ENCODE measurements at places on chromosomes 4 and X. TPM values are rescaled to one million over a fixed set of nuclear protein-coding genes. Genes with fewer than 3 reads are reported as not detected.

The NALF2 gene
- not detected for total RNA-seq

The DCUN1D4 gene
- total RNA-seq = 31.9 TPM

The USP51 gene
- 1.2 TPM for total RNA-seq

The RAB39B gene
- 7.5 TPM for total RNA-seq

The CXorf49 gene
- not detected for total RNA-seq

DNA sequence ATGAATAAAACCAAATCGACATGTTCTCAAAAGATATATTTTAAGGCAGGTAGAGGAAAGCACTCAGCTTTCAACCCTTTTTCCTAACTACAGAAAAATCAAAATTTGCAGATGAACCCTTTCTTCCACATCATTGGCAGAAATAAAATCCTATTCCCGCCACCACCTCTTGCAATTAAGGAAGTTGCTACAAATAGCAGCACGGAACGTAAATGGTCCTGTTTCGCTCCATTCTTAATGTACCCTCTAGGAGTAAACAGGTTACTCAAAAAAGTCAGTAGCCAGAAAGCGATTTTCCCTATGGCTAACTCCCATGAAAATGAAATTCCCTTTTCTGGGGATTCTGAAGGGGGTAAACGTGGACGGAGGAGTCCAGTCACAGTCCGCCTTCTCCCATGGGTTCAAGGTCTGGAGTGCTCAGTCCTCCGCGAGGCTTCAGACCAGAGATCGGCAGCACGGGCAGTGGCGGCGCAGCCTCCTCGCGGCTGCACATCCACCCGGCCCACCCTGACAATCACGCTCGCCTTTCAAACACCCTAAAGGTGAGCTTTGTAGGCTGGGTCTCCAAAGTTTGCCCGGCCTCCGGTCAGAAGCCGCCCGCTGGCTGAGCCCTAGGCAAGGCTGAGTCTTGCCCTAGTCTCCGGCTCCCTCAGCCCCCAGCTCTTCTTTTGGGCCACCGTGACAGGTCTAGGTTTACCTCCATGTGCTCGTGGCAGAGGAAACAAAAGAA is 1.8 kb downstream of the ATP11C start:
- H3K27me3 ChIP-seq = no peaks in the 10 kb centered on the region
- H3K4me1 ChIP-seq = peaks cover 18% of the 10 kb centered on the region
- peak overlapping the region; percentile 49 for H3K27ac ChIP-seq
- DNase-seq = peak; percentile 25
- H3K4me3 ChIP-seq = peak overlapping the region; percentile 77
- H3K36me3 ChIP-seq = peaks cover 4% of the 10 kb centered on the region

DNA sequence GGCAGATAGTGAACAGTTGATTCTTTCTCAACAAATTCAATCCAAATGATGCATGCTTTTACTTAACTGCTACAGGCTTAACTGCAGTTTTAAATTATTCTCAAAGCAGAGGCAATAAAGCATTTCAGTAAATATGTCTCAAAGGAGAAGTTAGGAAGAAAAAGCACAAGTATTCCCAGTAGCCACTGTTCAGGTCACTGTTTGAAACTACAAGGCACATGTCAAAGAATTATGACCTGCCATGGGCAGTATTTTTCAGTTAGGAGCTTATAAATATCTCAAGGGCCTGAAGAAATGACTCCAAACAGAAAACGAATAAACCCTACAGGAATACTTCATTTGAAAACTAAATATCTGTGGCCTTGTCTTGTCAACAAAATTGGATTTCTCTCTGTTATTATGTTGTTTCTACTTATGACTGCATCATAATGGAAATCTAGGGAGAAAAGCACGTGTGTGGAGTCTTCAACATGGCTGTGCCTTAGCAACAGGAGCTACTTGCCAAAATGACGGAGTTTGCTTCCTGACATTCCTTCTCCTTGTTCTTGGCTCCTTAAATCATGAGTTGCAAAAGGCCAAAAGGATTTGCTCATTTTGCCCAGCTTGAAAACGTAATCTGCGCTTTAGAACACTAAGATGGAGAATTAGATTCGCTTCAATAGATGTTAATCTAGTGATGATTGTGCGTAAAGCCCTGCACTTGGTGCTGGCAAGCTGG is 67.6 kb upstream of the GPR101 start:
- peaks cover 5% of the 10 kb centered on the region for H3K27me3 ChIP-seq
- no peak overlapping the region for H3K4me3 ChIP-seq
- H3K4me1 ChIP-seq = no peaks in the 10 kb centered on the region
- no peak for DNase-seq

DNA sequence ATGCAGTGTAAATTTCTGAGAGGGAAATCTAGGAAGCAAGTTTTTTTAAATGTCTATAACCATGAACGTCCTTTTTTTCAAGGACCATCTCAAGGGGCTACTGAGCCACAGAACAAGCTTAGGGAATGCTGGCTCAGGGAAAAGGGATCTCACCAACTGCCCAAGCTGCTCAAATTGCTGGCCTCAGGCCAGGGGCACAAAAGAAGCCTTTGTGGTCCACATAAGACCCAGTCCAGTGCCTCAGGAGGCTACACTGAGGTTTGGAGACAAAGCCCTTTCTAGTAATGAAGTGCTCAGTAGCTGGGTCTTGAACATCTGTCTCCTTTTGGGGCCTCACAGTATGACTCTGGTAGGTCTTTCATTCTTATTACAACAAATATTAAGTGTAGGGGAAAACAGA is 305.5 kb downstream of the RAB28 start:
- no peaks in the 10 kb centered on the region for H3K27me3 ChIP-seq
- no peak overlapping the region for H3K4me3 ChIP-seq
- no peak for DNase-seq
- no peaks in the 10 kb centered on the region for H3K36me3 ChIP-seq
- H3K4me1 ChIP-seq = no peaks in the 10 kb centered on the region
- no peak overlapping the region for H3K27ac ChIP-seq

GRCh38 chr4:72109959-72110497 is 78.2 kb downstream of the NPFFR2 start:
- no peak for DNase-seq
- no peak overlapping the region for H3K4me3 ChIP-seq
- no peaks in the 10 kb centered on the region for H3K4me1 ChIP-seq
- H3K36me3 ChIP-seq = no peaks in the 10 kb centered on the region

DNA sequence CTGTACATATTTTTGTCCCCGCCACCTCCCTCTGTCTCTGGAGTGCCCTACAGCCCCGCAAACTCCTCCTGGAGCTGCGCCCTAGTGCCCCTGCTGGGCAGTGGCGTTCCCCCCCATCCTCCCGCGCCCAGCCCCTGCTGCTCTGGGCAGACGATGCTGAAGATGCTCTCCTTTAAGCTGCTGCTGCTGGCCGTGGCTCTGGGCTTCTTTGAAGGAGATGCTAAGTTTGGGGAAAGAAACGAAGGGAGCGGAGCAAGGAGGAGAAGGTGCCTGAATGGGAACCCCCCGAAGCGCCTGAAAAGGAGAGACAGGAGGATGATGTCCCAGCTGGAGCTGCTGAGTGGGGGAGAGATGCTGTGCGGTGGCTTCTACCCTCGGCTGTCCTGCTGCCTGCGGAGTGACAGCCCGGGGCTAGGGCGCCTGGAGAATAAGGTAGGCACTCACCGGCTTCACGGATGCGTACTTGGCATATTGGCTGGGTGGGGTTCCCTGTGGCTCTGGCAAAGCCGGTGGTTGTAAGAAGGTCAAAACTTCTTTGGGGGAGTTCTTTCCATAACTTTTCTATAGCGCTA is 653 bp downstream of the HHIP start:
- DNase-seq = no peak
- no peak overlapping the region for H3K27ac ChIP-seq
- H3K4me3 ChIP-seq = peak overlapping the region; percentile 77
- H3K4me1 ChIP-seq = peaks cover 21% of the 10 kb centered on the region
- no peaks in the 10 kb centered on the region for H3K36me3 ChIP-seq

GRCh38 chrX:109934434-109934833 is 68.5 kb upstream of the TMEM164 start:
- peaks cover 7% of the 10 kb centered on the region for H3K27me3 ChIP-seq
- no peaks in the 10 kb centered on the region for H3K36me3 ChIP-seq
- H3K4me1 ChIP-seq = no peaks in the 10 kb centered on the region
- DNase-seq = no peak
- H3K4me3 ChIP-seq = no peak overlapping the region

GRCh38 chrX:131595120-131595519 is 51.2 kb downstream of the OR13H1 start:
- H3K4me1 ChIP-seq = no peaks in the 10 kb centered on the region
- no peaks in the 10 kb centered on the region for H3K36me3 ChIP-seq
- DNase-seq = no peak
- no peak overlapping the region for H3K4me3 ChIP-seq

DNA sequence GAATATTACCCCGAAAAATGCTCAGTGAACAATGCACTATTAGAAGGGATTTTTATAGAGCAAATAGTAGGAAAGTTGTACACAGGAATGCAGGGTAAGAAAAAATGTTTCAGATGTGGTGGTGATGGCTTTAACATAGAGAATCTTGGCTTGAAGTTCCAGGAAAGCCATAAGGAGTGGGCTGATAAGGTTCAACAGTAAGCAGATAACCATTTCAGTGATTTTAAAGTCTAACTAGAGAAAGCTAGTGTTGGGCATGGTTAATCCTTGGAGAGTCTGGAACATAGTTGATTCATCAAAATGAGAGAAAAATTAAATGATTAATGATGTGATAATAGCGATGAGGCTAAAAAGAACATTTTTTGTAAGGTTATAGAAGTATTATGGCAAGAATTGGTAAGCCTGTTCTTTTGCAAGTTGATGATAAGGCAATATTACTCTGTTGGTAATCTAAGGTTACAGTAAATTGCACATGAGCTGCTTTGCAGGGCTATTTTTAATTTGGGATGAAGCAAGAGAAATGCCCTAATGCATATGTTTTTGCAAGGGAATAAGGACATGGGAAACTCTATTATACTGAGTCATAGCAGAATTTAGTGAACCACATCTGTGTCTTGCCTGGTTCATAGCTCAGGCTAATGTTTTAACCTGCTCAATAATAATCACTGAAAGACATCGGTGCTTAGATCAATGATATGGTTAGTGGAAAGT is 44.3 kb downstream of the GALNTL6 start:
- no peak for DNase-seq
- H3K27ac ChIP-seq = no peak overlapping the region
- no peaks in the 10 kb centered on the region for H3K36me3 ChIP-seq
- H3K4me1 ChIP-seq = no peaks in the 10 kb centered on the region

GRCh38 chr4:1366371-1367229 is 19.6 kb downstream of the UVSSA start:
- H3K4me3 ChIP-seq = no peak overlapping the region
- no peaks in the 10 kb centered on the region for H3K27me3 ChIP-seq
- no peaks in the 10 kb centered on the region for H3K4me1 ChIP-seq
- H3K36me3 ChIP-seq = no peaks in the 10 kb centered on the region
- DNase-seq = no peak

DNA sequence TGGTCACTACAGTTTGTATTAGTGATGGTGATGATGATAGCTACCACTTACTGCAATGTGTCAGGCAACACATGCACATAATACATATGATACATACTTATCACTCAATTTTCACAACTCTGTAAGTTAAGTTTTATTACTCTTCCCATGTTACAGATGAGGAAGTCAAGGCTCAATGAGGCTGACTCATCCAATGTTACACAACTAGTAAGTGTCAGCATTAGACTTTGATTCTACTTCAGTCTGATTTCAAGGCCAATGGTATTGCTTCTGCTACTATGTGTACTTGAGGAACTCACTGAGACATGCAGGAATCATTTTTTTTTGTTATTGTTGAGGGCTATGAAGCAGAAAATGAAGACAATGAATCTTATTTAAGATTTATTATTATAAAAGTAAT is 96.4 kb upstream of the TRPC5OS start:
- no peaks in the 10 kb centered on the region for H3K4me1 ChIP-seq
- DNase-seq = no peak
- no peaks in the 10 kb centered on the region for H3K27me3 ChIP-seq
- H3K4me3 ChIP-seq = no peak overlapping the region

Measured in activated CD8-positive, alpha-beta T cell treated with anti-CD3 and anti-CD28 coated beads, Interleukin-2, amount 10 ng/mL, durations not matched to agents 7 days and 5 days (primary cell).